ENCODE measurements at places on chromosomes 7 and 10. TPM values are rescaled to one million over a fixed set of nuclear protein-coding genes. Genes with fewer than 3 reads are reported as not detected.

The NT5C3A gene
- total RNA-seq: 15.2 TPM

The MTERF1 gene
- 6.3 TPM for total RNA-seq

The GHRHR gene
- total RNA-seq: not detected

The ZNF37A gene
- total RNA-seq: 8.5 TPM

The FGFBP3 gene
- 0.18 TPM for total RNA-seq

The RBP4 gene
- total RNA-seq: not detected

The PNLIPRP1 gene
- not detected for total RNA-seq

The BAIAP2L1 gene
- 1.2 TPM for total RNA-seq

The CREB5 gene
- total RNA-seq: 2.3 TPM

The ZNF467 gene
- total RNA-seq: 3.0 TPM

The GIMAP4 gene
- not detected for total RNA-seq

The ZNF804B gene
- not detected for total RNA-seq

The RPP30 gene
- total RNA-seq: 32.0 TPM

The ELAPOR2 gene
- 6.4 TPM for total RNA-seq

All from myometrial cell (primary cell).